ENCODE measurements at places on chromosomes 2 and 18.

- no peak for DNase-seq
Observed at GRCh38 chr2:73004466-73004865, 67.0 kb downstream of the SFXN5 start.

GRCh38 chr2:184072470-184072869 is 525.9 kb upstream of the ZNF804A start:
- no peak for DNase-seq

DNA sequence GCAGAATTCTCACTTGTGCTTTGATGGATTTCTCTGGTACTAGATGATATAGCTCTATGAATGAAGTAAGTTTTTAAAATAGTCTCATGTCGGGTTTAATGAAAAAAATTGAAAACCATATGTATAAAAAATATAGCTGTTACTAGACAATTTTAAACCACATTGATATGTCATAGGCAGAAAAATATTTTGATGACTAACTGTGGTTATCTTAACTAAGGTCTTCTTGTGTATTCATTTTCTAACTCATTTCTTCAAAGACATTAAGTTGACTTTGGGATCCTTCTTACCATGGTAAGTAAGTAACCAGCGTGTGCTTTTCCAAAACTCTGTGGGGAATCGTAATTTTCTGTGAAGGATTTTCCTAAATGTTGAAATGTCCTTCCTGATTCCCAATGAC is 160.9 kb upstream of the COL3A1 start:
- no peak for DNase-seq

DNA sequence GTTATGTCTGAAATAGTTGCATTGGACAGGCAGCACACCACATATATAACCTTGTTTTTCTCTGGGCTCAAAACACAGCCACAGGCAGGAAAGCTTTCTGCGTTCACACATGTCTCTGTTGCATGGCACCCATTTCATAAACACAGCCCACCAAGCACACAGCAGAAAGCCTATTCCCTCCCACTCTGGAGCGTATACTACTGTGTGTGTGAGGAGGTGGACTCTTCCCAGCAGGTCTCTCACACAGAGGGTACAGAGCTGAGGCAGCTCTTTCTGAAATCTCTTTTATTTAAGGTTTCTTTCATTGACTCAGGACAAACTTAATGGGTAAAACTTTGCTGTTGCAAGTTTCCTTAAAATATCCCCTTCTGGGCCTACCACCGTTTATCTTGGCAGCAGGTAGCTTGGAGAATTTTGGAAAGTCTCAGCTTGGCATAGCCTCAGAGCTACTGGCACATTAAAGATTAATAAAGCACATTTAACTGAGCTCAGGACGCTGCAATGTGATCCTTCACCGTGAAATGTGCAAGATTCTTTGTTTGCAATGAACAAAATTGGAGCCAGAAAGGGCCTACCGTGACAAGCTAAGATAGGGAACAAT is 105.1 kb upstream of the NCKAP5 start:
- DNase-seq, result no peak

- no peak for DNase-seq
Observed at GRCh38 chr2:136005462-136006196, 20.2 kb upstream of the DARS1 start.

GRCh38 chr2:120989512-120990441 is 254.1 kb downstream of the GLI2 start:
- no peak for DNase-seq

DNA sequence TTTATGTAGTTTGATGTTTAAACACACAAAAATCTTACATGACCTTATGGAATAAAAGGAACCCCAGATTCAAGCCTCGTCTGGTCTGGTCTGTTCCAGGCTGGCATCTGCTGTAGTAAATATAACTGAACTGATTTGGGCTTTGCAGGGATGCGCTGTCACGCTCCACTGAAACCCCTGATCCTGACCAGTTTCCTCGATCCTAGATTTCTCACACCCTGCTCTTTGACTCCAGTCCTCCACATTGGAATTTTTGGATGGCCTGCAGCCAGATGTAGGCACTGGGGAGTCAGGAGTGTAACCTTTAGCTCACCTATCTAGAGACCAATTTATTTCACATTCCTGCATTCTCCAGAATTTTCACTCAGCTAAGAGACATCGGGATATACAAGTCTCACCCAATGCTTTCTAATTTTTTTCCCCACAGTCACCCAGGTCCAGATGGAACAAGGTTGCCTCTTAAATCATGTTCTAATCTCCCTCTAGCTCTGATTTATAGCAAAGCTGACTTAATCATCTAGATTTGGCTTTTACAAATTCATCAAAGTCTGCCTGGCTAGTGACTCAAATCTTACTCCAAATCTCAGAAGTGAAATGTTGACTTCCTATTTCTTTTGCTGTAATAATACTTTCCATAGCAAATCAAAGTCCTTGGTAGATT is 219.6 kb downstream of the CD226 start:
- DNase-seq, result no peak

GRCh38 chr18:74196220-74197119 is 48.1 kb downstream of the TIMM21 start:
- no peak for DNase-seq

GRCh38 chr18:68796936-68797690 is 767 bp upstream of the CCDC102B start:
- peak; percentile 75 for DNase-seq

GRCh38 chr2:100786297-100786658 is 33.7 kb upstream of the NPAS2 start:
- peak; percentile 80 for DNase-seq

GRCh38 chr2:25032094-25032493 is 9.8 kb upstream of the EFR3B start:
- no peak for DNase-seq

- no peak for DNase-seq
Observed at GRCh38 chr2:217970206-217970605, 32.6 kb downstream of the TNS1 start.

GRCh38 chr2:108565778-108566375 is 31.6 kb downstream of the LIMS1 start:
- DNase-seq, result no peak

GRCh38 chr18:12765126-12765525 is 62.3 kb downstream of the PSMG2 start:
- DNase-seq, result no peak

DNA sequence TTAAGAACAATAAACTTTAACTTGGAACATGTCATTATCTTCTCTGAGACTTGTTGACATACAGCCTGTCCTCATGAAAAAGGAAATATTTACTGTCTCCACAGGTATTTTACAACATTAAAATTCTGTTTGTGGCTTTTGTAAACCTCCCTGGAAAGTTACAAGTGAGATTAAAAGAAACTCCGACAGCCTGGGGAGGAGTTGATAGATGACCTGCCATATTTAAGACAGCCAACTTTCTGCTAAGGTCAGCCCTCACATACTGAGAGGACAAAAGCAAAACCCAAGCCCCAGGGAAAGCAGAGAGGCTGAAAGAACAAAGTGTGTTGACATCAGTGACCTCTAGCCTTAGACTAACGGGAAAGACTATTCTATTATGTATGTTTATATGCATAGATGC is 350.2 kb downstream of the RIT2 start:
- DNase-seq, result no peak

DNA sequence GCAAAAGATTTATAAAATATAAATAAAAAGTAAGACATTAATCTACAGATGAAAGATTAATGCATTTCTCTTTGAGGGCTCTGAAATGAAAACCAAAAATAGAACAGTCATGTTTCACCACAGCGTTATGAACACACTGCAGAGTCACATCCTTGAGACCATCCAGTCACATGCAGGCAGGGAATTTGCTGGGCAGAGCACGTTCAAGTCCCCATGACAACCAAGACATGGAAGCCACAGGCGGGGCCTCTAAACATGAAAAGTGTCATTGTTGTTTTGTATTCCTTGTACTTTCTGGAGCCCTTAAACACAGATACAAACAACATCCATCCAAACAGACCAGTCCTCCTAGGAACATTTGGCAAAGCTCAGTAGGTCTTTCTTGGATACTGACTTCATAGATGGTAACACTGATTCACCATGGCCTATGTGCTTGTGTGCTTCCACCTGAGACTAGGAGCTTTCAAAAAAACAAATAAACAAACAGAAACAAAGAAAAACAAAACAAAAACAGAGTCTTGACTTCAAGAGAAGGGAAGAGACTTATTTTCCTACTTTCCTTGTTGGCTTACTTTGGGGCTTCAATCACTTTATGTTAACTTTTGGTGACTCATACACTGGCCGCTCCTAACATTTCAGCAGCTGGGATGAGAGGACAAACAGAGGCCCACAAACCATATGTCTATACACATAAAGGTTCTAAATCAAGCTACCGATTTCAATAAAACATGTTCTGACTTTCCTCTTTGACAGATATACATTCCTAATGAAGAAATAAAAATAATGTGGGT is 99.5 kb upstream of the CCDC85A start:
- DNase-seq, result no peak

- DNase-seq, result no peak
Observed at GRCh38 chr2:72988726-72989273, 71.5 kb downstream of the EMX1 start.

Measured in AG09309 (cell line).